ENCODE measurements at places on chromosomes 6 and 20. TPM values are rescaled to one million over a fixed set of nuclear protein-coding genes. Genes with fewer than 3 reads are reported as not detected.

Gene SLC2A10
- total RNA-seq: 13.2 TPM

DNA sequence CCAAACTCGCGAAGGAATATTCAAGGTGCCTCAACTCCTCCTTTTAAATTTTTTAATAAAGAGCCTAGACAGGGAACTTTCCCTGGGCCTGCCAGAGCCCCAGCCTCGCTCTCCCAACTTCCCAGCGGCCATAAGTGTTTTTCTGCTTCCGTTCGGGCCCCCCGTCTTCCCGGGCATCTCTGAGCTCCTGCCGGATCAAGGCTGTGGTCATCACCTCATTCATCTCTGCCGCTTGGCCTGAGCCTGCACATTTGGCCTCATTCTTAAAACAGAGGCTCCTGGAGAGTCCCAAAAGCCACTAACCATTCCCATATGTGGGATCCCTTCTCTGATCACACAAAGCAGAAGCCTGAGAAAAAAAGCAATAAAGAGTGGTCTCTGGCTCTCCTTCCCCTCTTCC, 969.1 kb upstream of the DEFB115 start:
- no peak for DNase-seq

DNA sequence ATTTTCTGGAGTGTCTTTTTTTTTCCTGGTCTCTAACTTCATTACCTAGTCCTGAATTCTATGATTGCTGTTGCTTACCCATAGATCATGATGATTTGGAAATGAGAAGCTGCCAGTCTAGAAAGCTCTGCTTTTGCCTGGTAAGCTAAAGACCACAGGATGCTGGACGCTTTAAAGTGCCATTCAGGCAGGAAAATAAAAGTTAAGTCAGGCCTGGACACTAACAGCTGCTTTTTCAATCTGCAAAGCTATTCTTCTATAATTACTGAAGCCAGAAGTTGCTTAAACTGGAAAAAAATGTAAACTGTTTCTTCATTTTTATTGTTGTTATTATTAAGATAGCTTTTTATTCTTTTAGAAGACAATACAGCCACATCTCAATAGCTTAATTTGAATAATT, 129.8 kb upstream of the SPACA1 start:
- no peak for DNase-seq

- DNase-seq: no peak
Measured at GRCh38 chr20:1353956-1354355, 25.0 kb upstream of the SDCBP2 start.

DNA sequence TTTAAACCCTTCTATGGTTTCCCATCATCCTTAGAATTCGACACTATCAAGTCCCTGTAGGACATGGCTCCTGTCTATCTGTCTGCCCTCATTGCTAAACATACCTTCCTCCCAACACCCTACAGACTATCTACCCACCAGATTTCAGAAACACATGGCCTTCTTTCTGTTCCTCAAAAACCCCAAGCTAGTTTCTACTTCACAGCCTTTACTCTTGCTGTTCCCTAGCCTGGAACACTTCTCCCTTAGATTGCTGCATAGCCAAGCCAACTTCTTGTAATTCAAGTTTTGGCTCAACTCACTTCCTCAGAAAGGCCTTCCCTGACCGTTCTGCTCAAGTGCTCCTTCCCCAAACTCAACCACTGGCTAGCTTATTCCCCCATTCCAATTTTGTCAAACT, 156.2 kb downstream of the BTBD9 start:
- DNase-seq: no peak
